ENCODE measurements at places on chromosomes 4 and X.

GRCh38 chrX:125544031-125544660 lies 224.5 kb downstream of the TEX13C start:
- no peak for DNase-seq

DNA sequence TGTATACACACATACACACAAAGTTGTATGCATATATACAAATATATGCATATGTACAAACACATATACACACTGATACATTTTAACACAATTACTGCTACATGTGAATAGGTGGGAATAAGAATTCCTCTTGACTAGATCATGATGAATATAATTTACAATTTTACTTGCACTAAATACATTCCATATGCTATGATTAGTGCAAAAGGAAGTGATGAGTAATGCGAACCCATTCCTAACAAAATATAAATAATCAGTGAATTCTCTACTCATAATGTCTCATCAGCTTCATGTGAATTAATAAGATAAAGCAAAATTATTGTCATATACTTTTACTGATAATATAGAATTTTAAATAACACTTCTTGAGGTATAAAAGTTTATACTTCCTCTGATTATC lies 1077.3 kb upstream of the PCDH10 start:
- DNase-seq, result no peak

DNA sequence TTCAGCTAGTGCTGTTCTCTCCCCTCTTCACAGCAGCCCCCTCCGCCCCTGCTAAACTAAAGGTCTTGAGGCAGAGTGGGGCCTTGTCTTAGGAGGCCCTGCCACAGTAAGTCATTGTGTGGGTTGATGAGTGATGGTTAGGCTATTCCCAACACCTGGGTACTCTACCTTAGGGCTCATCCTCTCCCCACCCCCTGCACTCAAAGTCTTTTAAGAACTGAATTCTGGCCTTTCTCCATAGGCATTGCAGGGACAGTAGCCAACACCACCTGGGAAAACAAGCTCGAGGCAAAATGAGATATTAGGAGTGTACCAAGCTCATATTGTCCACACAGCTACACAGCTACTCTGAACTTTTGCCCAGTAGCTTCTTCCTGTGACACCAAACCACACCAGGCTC lies 42.5 kb downstream of the RAB40AL start:
- no peak for DNase-seq

DNA sequence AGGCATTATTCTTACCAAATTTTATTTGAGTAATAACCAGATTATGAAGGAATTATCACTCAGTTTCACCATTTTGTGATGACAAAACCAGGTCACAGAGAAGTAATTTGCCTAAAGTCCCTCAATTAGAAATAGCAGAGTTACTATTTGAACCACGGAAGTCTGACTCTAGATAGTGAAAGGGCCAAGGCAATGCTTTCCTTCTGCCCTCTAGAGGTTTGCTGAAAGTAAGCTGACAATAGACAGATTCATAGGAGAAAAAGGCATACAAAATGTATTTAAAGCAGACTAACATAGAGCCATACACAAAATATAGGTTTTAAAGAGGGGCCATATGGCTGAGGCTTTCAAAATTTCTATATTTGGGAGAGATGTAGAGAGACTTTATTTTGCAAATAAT lies 43.1 kb downstream of the CXXC4 start:
- no peak for DNase-seq

- peak; percentile 26 for DNase-seq
Observed at GRCh38 chr4:1720163-1720983, 750 bp downstream of the TMEM129 start.

GRCh38 chr4:161936625-161937550 lies 226.9 kb downstream of the FSTL5 start:
- no peak for DNase-seq

DNA sequence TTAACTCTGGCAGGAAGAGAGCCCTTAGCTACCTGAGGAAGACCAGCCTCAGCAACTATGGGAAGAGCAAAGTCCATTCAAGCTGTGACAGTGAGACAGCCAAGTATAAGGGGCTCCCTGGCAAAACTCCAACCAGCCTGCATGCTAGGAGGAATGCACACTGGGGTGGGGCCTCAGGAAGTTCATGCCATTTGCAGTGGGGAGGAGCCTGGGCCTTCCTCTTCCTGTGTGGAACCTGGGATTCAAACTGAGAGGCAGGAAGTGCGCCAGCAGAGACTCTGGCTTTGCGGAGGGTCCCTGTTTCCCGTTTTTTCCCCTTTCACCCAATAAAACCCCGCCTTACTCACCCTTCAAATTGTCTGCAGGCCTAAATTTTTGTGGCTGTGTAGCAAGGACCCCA lies 33.0 kb downstream of the TFDP3 start:
- DNase-seq, result no peak

- no peak for DNase-seq
Observed at GRCh38 chrX:12820737-12821136, 29.5 kb downstream of the PRPS2 start.

DNA sequence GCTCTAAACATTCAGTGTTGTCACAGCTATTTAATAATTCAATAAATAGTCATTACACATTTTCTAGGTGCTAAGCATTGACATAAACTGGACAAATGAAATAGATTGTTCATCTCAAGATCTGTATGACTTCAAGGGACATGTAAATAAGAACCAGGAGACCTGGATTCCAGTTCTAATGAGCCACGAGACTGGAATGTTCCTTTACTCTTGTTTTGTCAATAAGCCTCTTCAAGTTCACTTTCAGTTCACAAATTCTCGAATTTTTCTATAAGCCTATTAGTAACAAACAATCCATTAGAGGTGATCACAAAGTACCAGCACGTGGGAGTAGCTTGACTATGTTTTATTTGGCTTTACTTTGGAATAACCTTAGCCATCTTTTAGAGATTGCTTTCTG lies 514.0 kb upstream of the SMIM31 start:
- no peak for DNase-seq

GRCh38 chr4:172953896-172954568 lies 214.6 kb upstream of the GALNT7 start:
- DNase-seq, result no peak

- DNase-seq, result no peak
Observed at GRCh38 chr4:100889401-100889800, 371.6 kb upstream of the EMCN start.

DNA sequence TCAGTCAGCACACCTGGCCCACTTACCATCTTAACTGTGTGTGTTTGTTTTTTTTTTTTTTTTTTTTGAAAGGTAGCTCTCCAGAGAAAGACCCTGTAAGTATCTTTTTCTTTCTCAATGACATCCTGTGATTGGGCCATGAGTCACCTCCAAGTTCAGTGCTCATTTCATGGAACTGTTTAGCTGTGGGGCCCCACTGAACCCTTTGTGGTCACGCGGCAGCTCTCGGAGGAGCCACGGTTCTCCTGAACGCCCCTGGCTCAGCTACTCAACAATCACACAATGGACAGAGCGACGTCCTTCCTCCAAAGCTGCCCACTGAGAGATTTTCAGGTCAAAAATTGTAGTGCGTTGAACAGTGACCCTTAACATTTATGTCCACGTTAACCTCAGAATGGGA lies 14.2 kb upstream of the IL3RA start:
- no peak for DNase-seq

Measured in activated CD8-positive, alpha-beta memory T cell treated with anti-CD3 and anti-CD28 coated beads for 1 hour (primary cell).